ENCODE measurements at places on chromosomes 3 and 15.
A peak's percentile ranks its signal among the peaks of the same experiment; 100 is the strongest.

GRCh38 chr3:126357295-126358037 is at the start of gene KLF15:
KLF15 (minus strand) TSS chr3:126357408; CDS start chr3:126352922, 4,486 bp downstream.
- peak; percentile 59 for DNase-seq

- DNase-seq = no peak
Observed at GRCh38 chr3:177231242-177231641, 34.0 kb upstream of the TBL1XR1 start.

GRCh38 chr3:39013289-39013688 is 38.5 kb downstream of the SCN11A start:
- DNase-seq = no peak

- peak; percentile 10 for DNase-seq
Observed at GRCh38 chr3:107855710-107856109, 235.1 kb downstream of the CD47 start.

DNA sequence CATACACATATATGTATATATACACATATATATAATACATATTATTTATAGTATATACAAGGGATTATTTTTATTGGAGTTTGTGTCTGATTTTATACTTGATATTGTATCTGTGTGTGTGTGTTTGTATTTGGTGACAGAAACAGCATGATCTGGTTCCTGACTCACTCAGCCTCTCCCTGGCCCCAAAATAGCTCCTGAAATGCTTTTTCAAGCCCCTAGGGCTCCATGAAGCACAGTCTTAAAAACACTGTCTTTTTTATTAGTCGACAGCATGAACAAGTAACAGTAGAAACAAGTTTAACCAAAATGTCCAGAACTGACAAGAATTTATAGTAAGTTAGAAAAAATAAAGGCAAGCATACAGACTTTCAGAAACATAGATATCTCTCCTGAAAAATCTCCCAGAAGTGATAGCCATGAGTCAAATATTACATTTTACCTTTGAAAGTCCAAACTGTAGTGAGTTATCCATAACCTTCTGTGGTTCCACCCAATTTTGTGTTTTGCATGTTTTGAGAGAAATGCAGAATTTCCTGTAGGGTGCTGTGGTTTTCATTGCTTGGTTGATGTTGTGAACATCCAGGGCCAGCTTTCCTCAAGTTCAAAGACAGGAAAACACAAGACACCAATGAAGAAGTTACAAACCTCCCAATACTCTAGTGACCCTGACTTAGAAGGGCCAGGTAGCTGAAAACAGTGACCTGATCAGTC is 98.5 kb upstream of the CCDC80 start:
- no peak for DNase-seq

DNA sequence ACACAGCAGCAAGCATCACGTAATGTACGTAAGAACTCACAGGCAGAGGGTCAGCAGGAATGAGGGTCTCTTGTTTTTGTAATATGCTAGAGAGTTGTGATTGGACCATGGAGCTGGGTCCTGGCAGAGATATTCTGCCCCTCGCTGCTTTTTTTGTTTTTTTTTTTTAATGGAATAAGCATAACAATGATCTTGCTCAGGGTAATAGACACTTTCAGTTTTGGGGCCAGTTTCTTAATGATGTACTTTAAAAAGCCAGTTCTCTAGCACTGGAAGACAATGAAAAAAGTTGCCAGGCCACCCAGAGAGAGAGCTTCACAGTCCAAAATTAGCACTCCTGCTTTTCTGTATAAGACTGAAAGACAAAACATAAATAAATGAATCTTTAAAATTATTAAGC is 29.0 kb upstream of the PLSCR4 start:
- DNase-seq = no peak

DNA sequence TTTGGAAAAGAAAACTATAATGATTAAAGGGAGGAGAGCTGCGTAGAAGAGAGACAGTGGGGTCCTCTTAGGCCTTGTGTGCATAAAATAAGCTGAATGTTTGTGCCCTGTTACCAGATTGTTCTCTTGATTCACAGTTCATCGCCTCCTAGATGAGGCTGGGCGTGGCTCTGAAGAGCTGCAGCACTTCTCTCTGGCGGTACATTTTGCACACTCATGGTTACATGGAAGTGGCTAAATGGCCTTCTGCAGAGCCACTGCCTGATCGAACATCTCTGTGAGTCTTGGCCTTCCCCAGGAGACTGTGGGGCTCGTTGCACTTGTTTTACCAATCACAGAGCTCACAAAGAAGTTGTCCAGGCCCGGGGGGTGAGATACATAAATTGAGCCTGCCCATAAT is 208.8 kb downstream of the GABRG3 start:
- no peak for DNase-seq

DNA sequence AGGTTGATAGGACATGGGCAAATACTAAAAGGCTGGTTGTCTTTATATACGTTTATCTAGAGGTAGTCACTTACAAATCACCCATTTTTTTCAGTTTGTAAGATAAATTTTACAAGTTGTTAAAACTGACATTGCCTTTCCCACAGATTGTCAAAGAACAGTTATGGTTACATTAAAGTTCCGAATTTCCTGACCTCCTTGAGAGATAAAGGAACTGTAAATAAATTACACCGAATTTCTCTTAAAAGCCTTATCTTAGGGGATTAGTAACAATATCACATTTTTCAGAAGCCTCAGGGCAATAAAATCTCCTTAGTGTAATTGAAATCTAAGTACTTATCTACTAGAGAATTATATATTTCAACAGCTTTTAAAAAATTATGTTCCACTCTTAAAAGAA is 49.5 kb downstream of the ZPLD1 start:
- DNase-seq = no peak

GRCh38 chr15:36468746-36469145 is 110.7 kb upstream of the CDIN1 start:
- no peak for DNase-seq

DNA sequence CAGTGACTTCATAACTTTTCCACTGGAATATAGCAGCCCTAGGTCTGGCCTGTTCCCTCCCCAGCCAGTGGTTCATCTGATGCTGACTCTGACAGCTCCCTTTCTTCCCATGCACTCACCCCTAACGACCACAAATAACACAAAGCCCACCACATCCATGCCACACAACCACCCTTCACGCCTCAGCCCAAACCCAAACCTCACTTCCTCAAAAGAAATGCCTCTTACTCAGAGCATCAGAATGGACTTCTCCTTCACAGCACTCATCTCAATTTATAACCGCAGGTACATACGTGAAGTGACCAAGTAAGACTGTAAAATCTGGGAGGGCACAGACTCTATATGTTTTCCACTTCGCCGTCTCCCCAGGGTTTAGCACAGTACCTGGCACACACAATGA is 1.1 kb downstream of the RBSN start:
- DNase-seq = no peak

DNA sequence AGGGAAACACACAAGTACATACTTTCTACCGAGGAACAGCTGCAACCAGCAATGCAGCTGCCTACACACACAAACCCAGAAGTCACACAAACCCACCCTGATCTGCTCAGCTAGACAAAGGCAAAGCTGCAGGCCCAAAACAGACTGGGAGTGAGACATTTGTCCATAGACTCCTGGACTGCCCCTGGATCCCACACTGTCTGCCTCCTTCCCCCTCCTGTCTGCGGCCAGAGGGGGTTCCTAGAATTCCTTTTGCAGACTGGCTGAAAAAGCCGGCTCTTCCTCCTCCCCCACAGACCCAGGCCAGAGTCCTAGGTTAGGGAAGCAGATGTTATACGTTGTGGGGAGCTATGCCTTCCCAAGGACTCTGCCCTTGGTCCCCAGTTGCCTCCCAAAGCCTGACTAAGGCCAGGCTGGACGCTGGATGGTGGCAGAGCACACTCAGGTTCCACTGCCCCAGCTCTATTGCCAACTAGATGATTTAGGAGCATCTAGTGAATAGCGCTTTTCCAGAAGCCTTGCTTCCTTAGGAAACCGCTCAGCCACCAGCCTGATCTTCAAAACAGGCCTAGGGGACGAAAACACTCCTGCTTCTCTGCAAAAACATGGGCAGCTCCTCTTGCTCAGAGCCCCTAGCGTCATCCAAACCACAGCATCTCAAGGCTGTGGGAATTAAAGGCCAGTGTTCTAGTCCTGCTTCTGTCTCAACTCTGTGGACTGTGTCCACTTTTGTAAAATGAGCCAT is 37.4 kb upstream of the CILP start:
- DNase-seq = no peak

GRCh38 chr15:50304836-50305235 is 39.3 kb upstream of the HDC start:
- peak; percentile 4 for DNase-seq
